ENCODE measurements at places on chromosomes 13 and 19.

- no peak for DNase-seq
Measured at GRCh38 chr13:34070544-34071303, 252.8 kb downstream of the RFC3 start.

- no peak for DNase-seq
Measured at GRCh38 chr19:4641132-4641531, 1.8 kb downstream of the TNFAIP8L1 start.

DNA sequence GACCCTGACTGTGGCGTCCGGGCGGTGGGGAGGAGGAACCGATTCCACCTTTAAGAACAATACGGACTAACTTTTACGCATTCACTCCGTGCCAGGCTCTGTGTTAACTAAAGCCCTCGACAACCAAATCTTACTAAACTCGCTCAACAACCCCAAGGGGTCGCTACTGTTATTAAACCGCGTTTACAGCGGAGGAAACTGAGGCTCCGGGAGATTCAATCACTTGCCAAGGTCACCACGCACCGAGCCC is 1.2 kb downstream of the SAMD1 start:
- DNase-seq: no peak

GRCh38 chr19:15173746-15174404 is 26.9 kb downstream of the NOTCH3 start:
- no peak for DNase-seq

DNA sequence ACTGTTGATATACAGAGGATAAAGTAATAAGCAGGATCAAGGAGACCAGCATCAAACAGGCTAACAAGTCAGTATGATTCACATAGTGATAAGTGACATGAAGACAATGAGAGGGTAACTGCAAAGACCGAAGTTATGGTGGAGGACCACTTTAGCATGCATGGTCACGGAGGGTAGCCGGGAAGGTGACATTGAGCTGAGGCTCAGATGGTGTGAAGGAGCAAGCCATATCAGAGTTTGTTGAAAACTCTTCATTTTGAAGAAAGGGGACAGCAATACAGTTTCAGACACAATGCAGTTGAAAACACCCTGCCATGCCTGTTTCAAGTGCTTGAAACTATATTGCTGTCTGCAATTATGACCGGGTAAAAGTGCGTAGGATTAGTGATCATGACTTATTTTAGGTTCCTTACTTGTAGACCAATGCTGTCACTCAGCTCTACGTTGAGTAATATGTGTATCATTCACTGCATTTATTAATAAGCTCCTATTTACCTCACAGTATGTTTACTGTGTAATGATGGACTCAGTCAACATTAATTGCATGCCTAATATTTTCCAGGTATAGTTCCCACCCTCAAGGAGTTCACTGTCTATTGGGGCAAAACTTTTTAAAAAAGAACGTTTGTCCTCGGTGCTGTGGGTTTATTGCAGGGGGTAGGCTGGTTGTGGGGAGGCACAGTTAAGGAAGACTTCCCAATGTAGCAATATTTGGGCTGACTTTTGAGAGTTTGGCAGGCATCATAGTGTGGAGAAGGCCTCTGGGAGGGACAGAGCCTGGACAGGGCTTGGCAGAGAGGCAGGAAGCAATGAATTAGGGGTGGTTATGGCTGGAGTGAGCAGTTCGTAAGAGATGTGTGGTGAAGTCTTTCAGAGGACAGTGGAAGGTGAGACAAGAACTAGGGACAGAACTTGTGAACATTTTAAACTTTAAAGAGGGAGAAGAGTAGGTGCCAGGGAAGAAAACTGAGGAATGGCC is 3.2 kb downstream of the UBAC2 start:
- DNase-seq: no peak

DNA sequence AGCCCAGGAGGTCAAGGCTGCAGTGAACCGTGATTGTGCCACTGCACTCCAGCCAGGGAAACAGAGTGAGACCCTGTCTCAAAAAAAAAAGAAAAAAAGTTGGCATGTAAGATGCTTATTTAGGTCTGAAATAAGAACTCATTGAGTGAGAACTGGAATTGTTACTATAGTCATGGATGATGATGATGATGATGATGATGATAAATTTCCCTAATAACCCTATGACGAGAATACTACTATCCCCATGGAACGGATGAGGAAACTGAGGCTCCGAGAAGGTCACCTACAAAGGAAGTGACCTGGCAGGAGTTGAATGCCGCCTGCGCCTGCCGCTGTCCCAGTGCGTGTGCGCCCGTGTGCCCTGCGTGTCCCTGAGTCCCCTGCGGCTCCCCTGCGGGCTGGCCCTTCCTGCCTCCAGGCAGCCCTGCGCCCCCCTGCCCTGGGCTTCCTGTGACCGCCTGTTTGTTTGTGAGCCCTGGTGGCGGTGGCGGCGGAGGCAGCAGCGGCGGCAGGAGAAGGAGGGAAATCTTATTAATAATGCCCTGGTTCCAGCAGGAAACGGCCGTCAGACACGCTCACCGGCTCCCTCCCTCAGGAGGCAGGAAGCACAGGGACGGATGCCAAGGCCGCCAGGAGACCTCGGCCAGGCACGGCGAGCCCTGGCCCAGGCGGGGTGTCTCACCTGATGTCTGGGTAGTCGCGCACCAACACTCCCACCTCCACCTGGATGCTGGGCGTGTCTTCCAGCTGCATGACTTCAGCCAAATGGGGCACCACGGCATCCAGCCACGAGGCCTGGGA is 29.6 kb downstream of the EXOC3L2 start:
- no peak for DNase-seq

- DNase-seq: no peak
Measured at GRCh38 chr13:110869231-110869804, 45.6 kb downstream of the ANKRD10 start.
